ENCODE measurements at places on chromosomes 3 and 15.

- no peak for DNase-seq
Measured at GRCh38 chr3:132694991-132695390, 27.2 kb downstream of the NPHP3 start.

DNA sequence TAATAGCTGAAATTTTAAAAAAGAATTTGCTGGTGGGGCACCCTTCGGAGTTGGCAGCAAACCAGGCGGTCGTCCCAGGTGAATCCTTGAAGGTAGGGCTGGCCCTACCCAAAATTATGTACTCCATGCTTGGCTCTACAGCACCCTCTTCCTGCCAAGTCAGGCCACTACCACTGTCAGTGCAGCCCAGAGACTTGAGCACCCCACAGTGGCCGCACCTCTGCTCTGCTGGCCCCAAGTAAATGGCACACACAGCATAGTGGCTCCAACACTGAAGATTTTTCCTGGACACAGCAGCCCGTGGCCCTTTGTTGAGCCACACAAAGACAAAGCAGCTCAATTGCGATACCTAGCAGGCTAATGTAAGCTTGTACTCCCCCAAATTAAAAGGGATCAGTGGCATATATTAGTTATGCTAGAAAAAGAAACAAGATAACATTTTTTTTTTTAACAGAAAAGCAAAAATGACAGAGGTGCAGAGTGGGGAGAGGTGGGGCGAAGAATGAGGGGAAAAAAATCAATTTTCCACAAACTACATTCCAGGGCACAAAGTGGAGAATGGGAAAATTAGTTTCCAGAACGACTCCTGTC is 250.5 kb downstream of the UACA start:
- no peak for DNase-seq

DNA sequence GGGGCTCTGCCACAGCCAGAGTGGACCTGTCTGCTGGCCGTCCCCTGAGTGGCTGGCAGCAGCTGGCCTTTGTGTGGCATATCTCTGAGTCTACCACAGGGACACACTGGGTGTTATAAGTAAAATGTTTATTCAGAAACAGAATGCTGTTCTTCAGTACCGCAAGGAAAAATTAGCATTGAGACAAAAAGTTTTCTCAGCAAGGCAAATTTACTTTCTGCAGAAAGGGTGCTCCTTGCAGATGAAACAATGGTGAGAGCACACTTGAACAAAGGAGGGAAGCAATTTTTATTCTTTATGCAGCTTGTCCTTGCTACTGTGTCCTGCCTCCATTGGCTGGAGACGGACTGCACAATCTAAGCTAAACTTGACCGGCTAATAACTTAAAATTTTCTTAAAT is 4.0 kb downstream of the TMEM89 start:
- DNase-seq, result no peak

DNA sequence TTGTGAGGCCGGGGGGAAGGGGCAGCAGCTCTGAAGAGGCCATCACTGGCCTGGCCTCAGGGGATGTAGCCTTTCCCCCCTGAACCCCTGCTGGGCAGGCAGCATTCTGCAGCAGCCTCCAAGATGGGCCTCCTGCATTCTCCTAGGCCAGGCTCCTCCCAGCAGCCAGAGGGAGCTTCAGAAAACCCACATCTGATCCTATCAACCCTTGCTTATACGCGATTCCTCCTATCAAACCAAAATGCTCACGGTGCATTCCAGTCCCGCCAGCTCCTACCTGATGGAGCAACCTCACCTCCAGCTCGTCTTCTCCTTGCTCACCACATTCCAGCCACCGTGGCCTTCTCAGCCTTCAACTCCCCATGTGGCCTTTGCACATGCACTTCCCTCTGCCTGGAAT is 85.7 kb downstream of the MEGF11 start:
- DNase-seq, result no peak

GRCh38 chr3:15185404-15185803 is 20.6 kb upstream of the CAPN7 start:
- DNase-seq, result no peak

- no peak for DNase-seq
Measured at GRCh38 chr15:101698314-101698713, 26.0 kb downstream of the TARS3 start.

DNA sequence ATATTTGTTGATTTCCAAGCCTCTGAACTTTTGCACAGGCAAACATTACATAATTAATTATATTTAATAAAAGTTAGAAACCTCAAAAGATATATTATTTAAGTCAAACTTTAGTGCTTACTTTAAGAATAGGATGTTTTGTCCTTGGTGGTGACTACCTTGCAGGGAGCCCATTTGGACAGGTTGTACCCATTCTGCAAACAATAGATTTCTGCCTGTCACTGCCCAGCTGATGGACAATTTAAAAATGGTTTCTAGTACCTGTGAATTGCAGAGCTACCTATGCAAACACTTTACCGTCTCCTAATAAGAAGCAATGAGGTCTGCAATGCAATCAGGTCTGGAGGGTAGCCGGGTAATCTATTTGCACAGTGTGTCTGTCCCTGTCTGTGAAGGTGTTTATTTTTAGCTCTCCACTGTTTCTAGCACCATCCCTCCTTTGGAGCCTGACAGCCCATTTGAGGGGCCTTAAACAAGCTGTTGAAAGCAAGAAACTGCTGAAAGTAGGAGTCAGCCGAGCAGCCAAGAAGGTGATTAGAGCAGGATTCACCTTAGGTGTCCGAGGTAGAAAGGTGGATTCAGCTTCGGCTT is 556.2 kb upstream of the CFAP20DC start:
- no peak for DNase-seq

DNA sequence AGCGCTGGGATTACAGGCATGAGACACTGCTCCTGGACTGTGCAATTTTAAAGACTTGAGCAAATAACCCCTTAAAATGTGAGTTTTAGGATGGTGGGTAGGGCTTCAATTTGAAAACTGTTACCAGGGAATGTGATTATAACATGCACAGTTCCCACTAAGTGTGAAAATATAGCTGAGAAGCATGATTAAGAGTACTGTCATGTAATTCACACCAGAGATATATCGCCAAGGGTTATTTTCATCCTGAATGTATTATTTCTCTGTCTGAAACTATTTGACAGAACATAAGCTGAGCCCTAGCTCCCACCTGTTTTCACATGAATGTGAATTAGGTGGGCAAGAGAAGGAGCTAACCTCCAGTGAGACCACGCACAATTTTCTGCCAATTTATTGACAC is 457.2 kb downstream of the GABRG3 start:
- DNase-seq, result no peak

DNA sequence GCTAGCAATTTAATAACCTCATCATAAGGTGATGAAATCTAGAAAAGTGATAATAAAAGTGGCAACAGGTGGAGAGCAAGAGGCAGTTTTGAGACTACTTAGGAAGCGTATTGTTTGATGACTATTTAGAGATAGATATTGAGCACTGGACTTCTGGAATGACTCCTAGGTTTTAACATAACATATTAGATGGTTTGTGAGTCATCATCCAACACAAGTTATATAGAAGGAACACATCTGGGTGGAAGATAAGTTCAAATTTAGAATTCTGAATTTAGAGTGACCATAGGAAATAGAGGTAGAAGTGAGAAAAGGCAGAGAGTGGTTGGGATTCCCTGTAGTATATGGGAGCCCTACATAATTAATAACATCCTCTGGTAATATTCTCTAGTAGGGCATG is 282.8 kb upstream of the ALCAM start:
- DNase-seq, result no peak

DNA sequence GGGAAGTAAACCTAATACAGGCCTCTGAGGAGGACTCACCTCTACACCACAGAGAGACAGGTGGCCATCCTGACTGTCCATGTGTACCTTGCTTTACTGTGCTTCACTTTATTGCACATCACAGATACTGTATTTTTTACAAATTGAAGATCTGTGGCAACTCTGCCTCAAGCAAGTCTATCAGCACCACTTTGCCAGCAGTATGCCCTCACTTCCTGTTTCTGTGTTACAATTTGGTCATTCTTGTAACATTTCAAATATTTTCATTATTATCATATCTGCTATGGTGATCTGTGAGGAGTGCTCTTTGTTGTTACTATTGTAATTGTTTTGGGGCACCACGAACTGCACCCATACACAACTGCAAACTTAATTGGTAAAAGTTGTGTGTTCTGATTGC is 78.0 kb downstream of the BBX start:
- no peak for DNase-seq

DNA sequence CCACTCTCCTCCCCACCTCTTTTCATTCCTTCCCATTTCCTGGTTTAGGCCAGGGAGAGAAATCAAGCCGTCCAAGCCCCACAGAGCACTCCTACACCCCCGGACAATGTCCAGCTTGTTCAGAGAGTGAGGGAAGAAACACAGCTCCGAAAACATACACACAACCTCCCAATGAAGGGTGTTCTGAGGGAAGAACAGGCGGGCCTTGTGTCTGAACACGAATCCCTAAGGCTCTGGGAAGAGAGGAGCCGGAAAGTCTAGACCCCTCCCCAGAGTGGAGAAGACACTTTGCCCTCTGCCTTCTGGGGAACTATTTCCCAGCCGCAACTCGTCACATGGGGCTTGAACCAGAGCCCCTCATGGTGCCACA is 30.5 kb downstream of the ACAN start:
- DNase-seq, result peak; percentile 53

DNA sequence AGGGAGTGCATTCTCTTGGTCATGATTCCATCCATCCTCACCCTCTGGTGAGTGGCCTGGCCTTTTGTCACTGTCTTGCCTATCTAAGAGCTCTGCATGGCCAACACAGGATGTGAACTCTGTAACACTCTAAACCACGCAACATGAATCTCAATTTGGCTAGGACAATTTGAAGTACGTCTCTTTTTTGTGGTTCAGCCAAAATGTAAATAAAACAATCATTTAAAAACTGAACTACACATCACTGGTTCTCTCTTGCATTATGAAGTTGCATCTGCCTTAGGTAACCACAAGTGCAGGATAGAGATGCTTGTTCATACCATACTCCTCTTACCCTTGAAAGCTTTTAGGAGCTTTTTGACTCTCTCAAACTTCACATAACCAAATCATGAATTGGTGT is 27.3 kb downstream of the CCR3 start:
- DNase-seq, result no peak

DNA sequence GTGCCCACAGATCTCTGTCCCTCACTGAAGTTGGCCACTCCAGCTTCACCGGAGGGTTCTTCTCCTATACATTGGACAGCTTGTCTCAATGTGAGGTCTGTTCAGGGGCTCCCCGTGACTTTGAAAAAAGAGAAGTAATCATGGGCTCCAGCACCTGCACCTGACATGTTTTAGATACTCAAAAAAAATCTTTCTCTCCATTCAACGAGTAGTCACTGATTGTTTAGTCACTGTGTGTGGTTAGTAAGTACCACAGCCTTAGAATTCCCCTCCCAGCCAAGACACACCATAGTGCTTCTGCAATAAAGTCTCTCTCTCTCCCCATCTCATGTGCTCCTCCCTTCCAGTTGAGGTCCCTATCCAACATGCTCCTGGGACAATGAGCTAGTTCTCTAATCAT is 18.6 kb downstream of the CCR9 start:
- DNase-seq, result no peak

- DNase-seq, result no peak
Measured at GRCh38 chr15:91264651-91265351, 164.7 kb downstream of the SV2B start.

DNA sequence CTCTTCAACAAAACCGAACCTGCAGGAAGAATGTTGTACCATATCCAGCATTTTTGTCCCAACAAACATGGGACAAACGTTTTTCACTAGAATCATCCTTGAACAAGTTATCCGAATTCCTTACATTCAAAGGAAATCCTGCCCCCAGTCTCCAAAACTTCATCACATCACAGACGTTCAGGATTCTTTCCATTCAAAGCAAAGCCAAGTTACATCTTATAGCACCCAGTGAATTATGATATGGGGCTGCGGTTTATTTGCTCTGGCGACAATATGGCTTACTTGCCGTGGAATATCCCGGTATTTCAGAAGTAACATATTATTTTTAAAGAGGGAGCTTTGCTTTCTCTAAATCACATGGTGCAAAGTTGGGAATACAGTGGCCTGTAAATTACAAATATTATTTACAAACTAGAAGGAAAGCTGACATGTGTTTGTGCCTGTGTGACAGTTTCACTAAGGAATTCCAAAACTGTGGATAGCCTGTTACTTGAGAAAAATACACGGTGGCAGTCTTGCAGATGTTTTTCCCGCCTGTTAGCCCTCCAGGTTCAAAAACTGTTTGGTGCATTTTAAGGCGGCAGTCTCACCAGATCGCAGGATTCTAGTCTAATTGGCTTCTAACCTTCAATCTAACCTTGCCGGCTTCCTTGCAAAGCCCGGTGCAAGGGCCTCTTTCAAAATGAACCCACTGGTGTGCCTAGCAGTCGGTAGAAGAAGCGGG is 736 bp upstream of the MBNL1 start:
- DNase-seq, result no peak

GRCh38 chr3:157508461-157508860 is 5.2 kb upstream of the VEPH1 start:
- DNase-seq, result no peak

DNA sequence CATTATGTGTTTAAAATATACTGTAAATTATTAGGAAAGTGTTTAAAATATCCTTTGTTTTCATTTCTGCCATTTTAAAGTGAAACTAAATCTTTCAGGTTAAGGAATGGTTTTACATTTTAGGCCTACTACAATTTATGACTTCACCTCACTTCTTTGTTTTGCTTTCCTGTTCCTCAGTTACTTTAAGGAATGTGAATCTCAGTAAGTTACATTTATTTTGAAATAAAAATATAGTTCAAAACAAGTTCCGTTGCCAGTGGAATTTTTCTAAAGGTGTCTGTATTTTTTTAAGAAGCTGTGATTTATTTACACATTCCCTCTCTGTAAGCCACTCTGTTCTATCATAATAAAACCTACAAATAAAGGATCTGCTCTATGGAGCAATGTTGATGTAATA is 630.9 kb upstream of the AGTR1 start:
- no peak for DNase-seq

- DNase-seq, result no peak
Measured at GRCh38 chr3:12451481-12451880, 32.8 kb upstream of the TSEN2 start.

- no peak for DNase-seq
Measured at GRCh38 chr15:59178151-59178695, 28.4 kb upstream of the LDHAL6B start.

DNA sequence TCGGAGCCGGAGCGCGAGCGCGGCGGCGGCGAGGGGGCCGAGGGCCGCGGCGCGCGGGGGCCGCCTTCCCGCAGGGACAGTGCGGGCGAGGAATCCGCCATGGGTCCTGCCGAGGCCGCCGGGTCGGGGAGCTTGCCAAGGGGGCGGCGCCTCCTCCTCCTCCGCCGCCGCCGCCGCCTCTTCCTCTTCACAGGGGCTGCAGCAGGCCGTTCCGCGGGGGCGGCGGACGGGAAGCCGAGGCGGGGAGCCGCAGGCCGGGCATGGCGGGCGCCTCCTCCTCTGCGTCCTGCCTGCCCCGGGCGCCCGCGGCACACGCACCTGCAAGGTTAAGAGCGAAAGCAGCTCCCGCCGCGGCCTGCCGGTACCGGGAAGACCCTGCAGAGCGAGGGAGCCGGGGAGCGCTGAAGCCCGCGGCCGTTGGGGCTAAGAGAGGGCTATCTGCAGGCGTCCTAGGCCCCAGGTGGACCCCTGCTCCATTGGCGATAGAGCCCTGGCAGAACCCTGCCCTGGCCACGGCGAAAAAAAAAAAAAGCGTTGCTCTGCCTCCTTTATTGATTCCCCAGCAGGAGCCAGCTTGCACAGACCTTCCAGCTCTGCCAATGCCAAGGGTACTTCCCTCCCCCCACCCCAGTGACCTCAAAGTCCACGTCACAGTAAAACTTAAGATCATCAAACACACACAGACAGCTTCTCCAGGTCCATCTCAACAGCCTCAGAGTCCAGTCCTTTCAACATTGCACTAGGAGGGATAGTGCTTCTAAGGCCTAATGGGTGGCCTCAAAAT is at the start of gene LYSMD2:
TSS of gene LYSMD2 (minus strand) at position 134 of the 784 bp plus-strand sequence. CDS start at position 101, 33 bp downstream.
- peak; percentile 87 for DNase-seq
